ENCODE measurements at places on chromosomes 16 and 17.

- DNase-seq: peak; percentile 25
Measured at GRCh38 chr17:35238821-35239220, 4.1 kb upstream of the SLFN5 start.

DNA sequence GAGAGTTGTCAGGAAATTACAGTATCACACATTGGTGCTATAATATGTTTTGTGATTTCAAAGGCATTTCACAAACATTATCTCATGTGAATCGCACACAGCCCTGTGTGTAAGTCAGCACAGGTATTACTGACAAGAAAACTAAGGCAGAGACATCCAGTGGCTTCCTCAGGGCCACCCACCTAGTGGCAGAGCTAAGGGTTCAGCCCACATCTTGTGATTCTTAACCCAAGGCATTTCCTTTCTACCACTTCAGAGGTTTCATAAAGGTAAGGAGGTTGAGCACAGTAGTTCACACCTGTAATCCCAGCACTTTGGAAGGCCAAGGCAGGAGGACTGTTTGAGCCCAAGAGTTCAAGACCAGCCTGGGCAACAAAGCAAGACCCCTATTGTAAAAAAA, 58.2 kb downstream of the STX8 start:
- no peak for DNase-seq

- no peak for DNase-seq
Measured at GRCh38 chr16:13397126-13397525, 495.7 kb downstream of the SHISA9 start.

GRCh38 chr17:59466946-59467801, 98.2 kb upstream of the DHX40 start:
- no peak for DNase-seq

- no peak for DNase-seq
Measured at GRCh38 chr17:1919201-1919600, 89.4 kb downstream of the RPA1 start.

- peak; percentile 53 for DNase-seq
Measured at GRCh38 chr17:68198931-68199836, 48.7 kb upstream of the AMZ2 start.

GRCh38 chr16:66002601-66003000, 363.9 kb upstream of the CDH5 start:
- no peak for DNase-seq

All from CD4-positive, alpha-beta T cell treated with Interferon alpha-2 for 1 hour (primary cell).